ENCODE measurements at places on chromosomes 5 and 9.

DNA sequence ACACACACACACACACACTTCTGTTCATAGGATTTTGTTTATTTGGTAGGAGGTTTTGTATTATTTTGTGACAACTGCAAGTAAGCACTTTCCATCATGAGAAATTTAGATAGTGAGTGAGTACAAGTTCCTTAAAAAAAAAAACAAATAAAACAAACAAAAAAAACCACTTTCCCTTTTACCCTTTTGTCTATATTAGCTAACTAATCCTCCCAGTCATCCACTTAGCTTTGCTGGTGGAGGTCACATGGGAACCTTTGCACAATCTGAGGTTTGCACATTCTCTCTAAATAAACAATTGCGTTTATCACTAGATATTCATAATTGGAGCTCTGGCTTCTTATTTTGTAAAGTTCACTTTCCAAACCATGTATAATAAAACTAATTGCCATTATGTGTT lies 6.8 kb downstream of the ITGA1 start:
- DNase-seq, result no peak

DNA sequence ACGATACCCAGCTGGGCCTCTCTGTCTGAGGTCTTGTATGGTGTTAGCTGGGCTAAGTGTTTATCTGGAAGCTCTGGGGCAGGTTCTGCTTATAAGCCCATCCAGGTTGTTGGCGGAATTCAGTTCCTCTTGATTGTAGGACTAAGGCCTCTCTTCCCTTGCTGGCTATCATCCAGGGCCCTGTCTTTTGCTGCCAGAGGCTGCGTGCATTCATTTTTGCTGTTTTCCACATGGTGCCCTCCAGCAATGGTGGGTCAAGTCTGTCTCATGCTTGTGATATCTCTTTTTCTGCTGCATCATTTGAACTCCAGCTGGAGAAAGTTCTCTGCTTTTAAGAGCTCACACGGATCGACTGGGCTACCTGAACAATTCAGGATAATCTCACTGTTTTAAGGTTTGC lies 105.7 kb upstream of the ZNF618 start:
- no peak for DNase-seq

DNA sequence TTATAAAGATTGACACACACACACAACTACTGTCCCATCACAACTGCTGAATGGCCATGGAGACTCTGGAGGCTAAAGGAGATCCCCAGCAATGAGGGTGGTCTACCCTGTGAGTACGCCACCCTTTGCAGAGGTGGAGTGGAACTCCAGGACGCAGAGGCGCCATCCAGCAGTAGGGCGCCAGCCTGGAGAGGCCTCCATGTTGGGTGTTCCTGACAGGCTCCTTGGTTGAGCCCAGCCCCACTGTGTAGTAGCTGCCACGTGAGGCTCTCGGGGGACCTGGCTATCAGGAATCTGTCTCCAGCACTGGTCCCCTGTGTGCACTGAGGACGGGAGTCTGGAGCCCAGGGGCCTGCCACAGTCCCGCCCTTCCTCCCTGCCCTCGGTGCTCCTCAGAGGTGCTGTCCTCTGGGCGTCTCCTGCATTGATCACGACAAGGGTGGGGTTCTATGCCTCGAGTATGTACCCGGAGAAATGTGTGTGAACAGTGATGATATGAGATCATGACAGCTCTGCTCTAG lies 72.3 kb downstream of the DAP start:
- DNase-seq, result no peak

DNA sequence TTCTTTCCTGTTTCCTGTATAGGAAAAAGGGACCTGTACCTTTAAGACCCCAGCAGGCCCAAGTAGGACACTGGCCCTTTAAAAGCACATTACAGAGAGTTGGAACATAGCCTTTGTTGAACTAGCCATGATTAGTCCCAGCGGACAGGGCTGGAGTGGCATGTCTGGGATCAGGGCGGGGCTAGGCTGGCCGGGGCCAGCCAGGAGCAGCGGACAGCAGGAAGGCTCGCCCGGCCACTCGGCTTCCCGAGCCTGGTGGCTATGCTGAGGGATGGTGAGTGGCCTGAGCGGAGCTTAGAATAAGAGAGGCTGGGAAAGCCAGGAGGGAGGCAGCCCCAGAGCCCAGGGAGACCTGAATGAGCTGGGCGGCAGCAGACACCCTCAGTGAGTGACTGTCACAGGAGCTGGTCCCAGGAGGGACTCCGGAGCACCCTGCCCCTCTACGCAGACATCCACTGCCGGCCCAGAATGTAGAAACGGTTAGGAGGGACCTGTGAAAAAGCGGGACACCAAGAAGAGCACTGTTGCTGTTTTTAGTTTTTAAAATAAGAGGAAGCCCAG lies 92.1 kb downstream of the DAB2IP start:
- DNase-seq, result peak; percentile 85
